Thymus (tissue), 14 donors: ENCODE measurements at places on chromosomes 16 and 17.

DNA sequence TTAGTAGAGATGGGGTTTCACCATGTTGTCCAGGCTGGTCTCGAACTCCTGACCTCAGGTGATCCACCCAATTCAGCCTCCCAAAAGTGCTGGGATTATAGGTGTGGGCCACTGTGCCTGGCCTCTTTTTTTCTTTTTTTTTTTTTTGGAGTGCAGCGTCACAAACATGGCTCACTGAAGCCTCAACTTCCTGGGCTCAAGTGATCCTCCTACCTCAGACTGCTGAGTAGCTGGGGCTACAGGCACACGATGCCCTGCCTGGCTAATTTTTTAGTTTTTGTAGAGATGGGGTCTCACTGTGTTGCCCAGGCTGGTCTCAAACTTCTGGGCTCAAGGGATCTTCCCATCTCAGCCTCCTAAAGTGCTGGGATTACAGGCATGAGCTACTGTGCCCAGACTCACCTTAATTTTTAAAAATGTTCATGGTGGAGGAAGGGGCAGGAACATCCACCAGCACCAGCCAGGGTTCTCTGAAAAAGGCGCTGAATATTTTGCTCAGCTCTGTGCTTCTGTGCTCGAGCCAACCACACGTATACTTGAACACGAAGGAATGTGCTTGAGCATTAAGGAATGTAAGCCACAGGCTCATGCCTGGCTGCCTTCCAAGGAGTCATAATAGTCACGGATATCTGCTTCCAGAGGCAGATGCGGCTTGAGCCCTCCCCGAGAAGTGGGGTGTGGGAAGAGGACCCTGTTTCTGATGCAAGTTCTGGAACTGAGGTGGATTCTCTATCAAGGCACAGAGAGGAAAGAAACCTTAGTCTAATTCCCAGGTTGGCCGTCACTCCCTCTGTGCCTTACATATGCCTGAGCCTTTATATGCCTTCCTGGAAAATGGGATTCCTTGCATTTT is 65.5 kb upstream of the CREBBP start:
- H3K36me3 ChIP-seq, result no peaks in the 10 kb centered on the region
- H3K27me3 ChIP-seq, result no peaks in the 10 kb centered on the region
- no peak overlapping the region for H3K27ac ChIP-seq

DNA sequence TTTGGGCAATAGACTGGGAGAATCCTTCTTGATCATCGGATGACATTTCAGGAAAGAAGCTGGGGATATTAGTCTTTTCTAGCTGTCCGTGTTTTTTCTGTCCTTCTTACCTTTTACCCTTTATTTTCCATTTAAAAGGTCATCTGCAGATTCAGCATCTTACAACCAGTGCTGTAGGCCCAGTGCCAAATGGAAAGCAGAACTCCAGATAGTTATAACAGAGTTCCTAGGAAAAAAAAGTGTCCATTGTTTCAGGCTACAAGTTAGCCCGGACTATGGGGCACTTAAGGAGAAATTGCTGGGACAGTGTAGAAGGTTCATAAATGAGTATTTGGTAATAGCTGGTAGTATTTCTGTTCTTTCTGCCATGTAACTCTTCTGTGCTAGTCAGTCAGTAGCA is 28.4 kb downstream of the LDHD start:
- no peaks in the 10 kb centered on the region for H3K27me3 ChIP-seq
- DNase-seq, result no peak
- H3K27ac ChIP-seq, result peak overlapping the region; percentile 90
- no peak overlapping the region for H3K4me3 ChIP-seq
- peaks cover 77% of the 10 kb centered on the region for H3K4me1 ChIP-seq

DNA sequence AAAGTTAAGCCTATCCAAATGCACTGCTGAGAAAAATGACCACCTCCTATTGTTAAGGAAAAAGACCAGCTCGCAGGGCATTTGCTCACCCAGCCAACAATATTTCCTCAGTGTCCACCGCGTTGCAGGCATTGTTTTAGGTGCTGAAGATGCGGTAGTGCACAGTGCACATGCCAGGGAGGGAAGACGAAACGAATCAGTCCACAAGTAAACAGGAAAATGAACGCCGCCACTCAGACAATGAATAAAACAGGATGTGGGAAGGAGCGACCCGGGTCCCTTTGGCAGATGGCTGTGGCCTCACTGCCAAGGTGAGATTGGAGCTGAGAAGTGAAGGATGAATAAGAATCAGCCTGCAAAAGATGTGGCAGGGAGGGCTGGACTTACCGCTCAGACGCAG is 249.2 kb downstream of the FOXL1 start:
- H3K27me3 ChIP-seq, result no peaks in the 10 kb centered on the region
- peaks cover 5% of the 10 kb centered on the region for H3K4me1 ChIP-seq
- no peak overlapping the region for H3K27ac ChIP-seq
- DNase-seq, result no peak
- H3K4me3 ChIP-seq, result no peak overlapping the region
- H3K36me3 ChIP-seq, result no peaks in the 10 kb centered on the region

- no peaks in the 10 kb centered on the region for H3K4me1 ChIP-seq
- no peak overlapping the region for H3K27ac ChIP-seq
- no peak for DNase-seq
- no peak overlapping the region for H3K4me3 ChIP-seq
Measured at GRCh38 chr17:1033503-1033902, 36.6 kb downstream of the TIMM22 start.

DNA sequence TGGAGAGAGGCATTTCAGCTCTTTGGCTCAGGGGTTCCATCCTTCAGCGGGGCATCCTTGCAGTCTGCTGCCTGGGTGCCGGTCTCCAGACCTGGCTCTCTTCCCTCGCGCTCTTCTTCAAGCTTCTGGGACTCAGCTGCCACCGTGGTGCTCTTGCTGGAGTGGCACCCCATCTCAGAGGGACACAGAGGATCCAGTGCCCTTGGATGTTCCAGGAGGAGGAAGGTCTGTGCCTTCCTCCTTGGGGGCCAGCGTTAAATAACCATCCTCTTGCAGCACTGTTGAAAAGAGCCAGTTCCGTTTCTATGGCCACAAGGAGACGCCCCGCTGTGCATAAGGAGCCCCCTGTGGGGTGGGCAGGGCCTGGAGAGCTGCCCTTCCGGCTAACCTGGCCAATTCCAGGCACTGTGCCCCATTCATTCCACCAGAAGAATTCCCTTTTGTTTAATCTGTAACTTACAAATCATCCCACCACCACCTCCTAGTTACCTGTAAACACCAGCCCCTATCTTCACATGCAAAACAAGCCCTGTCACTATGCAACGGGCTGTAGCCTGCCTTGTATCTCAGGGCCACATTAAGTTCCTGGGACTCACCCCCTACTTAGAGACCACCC is 8.6 kb downstream of the CHD9NB start:
- H3K4me1 ChIP-seq, result peaks cover 2% of the 10 kb centered on the region
- no peak overlapping the region for H3K27ac ChIP-seq
- H3K27me3 ChIP-seq, result peaks cover 2% of the 10 kb centered on the region
- no peaks in the 10 kb centered on the region for H3K36me3 ChIP-seq

DNA sequence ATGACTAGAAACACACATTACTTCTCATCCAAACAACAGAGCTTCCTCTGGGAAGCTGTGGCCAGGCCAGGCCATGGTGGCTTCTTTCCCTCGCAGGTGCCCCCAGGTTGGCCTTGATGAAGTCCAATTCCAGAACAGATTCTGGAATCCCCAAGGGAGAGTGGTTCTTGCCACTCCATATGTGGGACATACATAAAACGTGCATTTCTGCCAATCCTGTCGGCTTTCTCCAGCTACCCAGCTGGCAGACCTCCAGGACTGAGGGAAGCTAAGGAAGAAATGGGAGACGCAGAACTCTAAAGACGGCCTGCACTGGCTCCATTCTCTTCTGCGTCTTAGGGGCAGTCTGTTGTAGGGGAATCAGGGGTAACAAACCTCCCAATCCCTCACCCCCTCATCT is 219.2 kb upstream of the CDH5 start:
- no peak overlapping the region for H3K4me3 ChIP-seq
- no peak overlapping the region for H3K27ac ChIP-seq
- no peaks in the 10 kb centered on the region for H3K36me3 ChIP-seq
- H3K27me3 ChIP-seq, result no peaks in the 10 kb centered on the region
- H3K4me1 ChIP-seq, result no peaks in the 10 kb centered on the region

- no peaks in the 10 kb centered on the region for H3K4me1 ChIP-seq
- DNase-seq, result no peak
- H3K27ac ChIP-seq, result no peak overlapping the region
Measured at GRCh38 chr17:35099908-35100307, 19.8 kb downstream of the RAD51D start.

GRCh38 chr16:71807905-71808592 is 585 bp downstream of the AP1G1 start:
- H3K4me1 ChIP-seq, result peaks cover 10% of the 10 kb centered on the region
- no peaks in the 10 kb centered on the region for H3K27me3 ChIP-seq
- DNase-seq, result no peak
- peak overlapping the region; percentile 99 for H3K27ac ChIP-seq

- no peak for DNase-seq
- H3K27me3 ChIP-seq, result no peaks in the 10 kb centered on the region
- H3K4me3 ChIP-seq, result no peak overlapping the region
- peaks cover 56% of the 10 kb centered on the region for H3K36me3 ChIP-seq
Measured at GRCh38 chr16:88738151-88739084, 32.1 kb downstream of the CTU2 start.

DNA sequence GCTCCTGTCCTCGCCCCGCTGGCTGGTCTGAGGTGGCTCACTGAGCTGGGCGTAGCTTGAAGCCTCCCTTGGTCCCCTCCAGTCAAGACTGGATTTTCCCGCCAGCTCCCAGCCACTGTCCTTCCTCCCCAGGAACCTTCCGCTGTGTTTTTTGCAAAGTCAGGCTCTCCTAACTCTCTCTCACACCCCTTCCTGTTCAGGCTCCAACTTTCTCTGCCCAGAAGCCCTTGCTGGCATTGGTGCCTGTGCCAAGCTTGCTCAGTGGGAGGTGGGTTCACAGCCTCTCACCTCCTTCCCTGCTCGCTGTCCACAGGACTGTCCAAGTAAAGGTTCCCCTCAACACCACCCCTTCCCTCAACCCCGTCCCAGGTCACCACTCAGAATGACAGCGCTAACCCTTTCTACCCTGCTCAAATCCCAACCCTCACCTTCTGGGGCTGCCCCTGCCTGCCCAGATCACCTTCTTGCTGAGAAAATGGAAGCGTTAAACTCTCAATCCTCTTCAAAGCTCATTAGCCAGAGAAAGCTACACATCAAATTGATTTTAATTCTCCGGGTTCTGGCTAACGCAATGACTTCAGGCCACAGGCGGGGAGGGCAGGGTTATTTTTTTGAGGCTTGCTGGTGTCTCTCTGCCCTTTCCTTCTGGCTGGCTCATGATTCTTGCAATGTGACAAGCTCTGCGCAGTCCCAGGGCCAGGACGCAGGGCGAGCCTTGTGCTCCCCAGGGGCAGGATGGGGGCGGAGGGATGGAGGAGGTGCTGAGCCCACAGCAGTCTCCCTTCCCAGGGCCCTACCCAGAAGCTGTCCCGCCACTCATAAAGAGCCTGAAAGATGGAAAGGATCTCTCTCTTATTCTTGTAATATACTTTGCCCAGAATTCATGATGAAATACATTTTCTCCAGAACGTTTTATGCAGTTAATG is 357.2 kb upstream of the TNRC6C start:
- DNase-seq, result no peak
- H3K4me3 ChIP-seq, result no peak overlapping the region
- H3K27me3 ChIP-seq, result no peaks in the 10 kb centered on the region

DNA sequence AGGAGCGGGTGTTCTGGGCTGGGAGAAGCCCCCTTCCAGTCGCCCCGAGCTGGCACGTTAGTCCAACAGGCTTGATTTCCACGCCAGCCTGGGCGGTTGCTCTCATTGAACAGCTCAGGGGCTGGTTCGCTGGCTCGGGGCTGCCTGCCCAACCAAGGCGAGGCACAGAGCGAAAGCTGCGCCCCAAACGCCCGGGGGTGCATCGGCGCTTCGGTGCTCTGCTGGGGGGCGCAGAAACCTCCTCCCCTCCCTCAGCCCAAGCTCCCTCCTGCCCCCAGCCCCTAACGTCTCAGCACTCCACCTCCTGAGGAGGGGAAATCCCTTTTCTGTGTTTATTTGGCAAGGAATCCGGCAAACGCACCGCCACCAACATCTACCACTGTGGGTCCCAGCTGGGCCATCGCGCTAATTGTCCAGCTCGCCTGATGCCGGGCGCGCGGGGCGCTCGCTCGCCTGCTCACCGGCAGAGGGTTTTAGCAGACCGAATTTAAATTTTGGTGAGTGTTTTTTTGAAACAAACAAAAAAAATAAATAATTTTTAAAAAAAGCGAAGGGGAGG is 29.5 kb upstream of the RBFOX1 start:
- no peak for DNase-seq
- H3K36me3 ChIP-seq, result no peaks in the 10 kb centered on the region

DNA sequence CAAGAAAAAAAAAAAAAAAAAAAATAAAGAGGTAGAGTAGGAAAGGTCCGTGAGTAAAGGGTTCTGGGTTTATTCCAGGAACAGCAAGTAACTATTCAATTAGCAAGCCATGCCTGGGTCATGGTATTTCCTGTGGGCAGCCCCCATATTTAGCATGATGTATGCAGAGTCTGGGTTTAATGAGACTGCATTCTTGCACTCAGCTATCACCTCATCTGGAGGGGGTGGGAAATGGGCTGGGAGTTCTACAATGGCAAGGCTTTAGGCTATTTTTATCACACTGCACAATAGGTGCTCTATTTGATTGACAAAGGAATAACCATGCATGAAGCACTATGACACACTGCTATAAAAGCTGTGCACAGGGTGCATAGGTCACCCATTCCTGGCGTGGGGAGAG is 104.0 kb upstream of the CCL2 start:
- H3K27ac ChIP-seq, result no peak overlapping the region
- H3K4me1 ChIP-seq, result peaks cover 8% of the 10 kb centered on the region
- no peak for DNase-seq
- no peaks in the 10 kb centered on the region for H3K36me3 ChIP-seq
- H3K27me3 ChIP-seq, result peaks cover 2% of the 10 kb centered on the region

- H3K4me1 ChIP-seq, result no peaks in the 10 kb centered on the region
- H3K4me3 ChIP-seq, result no peak overlapping the region
- no peaks in the 10 kb centered on the region for H3K27me3 ChIP-seq
- no peak overlapping the region for H3K27ac ChIP-seq
- no peaks in the 10 kb centered on the region for H3K36me3 ChIP-seq
Measured at GRCh38 chr16:77213542-77214106, 14.4 kb downstream of the SYCE1L start.

- no peaks in the 10 kb centered on the region for H3K27me3 ChIP-seq
- no peak overlapping the region for H3K4me3 ChIP-seq
- DNase-seq, result no peak
- H3K4me1 ChIP-seq, result no peaks in the 10 kb centered on the region
- no peak overlapping the region for H3K27ac ChIP-seq
- no peaks in the 10 kb centered on the region for H3K36me3 ChIP-seq
Measured at GRCh38 chr16:46627746-46628145, 6.6 kb upstream of the SHCBP1 start.

- H3K4me3 ChIP-seq, result no peak overlapping the region
- H3K36me3 ChIP-seq, result no peaks in the 10 kb centered on the region
- no peaks in the 10 kb centered on the region for H3K27me3 ChIP-seq
Measured at GRCh38 chr16:52526116-52526828, 20.7 kb downstream of the TOX3 start.
